ENCODE measurements at places on chromosomes 2 and 18.

DNA sequence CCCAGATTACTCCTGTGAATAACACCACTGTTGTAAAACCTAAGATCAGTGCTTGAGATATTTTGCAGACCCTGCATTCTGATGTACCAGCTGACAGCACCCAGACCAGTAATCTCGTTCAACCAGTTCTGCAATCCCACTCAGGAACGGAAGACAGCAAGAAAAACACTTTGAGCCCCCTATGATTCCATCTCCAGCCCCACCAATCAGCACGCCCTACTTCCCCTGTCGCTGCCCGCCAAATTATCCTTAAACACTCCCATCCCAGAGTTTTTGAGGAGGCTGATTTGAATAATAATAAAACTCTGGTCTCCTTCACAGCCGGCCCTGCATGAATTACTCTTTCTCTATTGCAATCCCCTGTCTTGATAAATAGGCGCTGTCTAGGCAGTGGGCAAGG lies 173.9 kb upstream of the CDH2 start:
- DNase-seq, result no peak

DNA sequence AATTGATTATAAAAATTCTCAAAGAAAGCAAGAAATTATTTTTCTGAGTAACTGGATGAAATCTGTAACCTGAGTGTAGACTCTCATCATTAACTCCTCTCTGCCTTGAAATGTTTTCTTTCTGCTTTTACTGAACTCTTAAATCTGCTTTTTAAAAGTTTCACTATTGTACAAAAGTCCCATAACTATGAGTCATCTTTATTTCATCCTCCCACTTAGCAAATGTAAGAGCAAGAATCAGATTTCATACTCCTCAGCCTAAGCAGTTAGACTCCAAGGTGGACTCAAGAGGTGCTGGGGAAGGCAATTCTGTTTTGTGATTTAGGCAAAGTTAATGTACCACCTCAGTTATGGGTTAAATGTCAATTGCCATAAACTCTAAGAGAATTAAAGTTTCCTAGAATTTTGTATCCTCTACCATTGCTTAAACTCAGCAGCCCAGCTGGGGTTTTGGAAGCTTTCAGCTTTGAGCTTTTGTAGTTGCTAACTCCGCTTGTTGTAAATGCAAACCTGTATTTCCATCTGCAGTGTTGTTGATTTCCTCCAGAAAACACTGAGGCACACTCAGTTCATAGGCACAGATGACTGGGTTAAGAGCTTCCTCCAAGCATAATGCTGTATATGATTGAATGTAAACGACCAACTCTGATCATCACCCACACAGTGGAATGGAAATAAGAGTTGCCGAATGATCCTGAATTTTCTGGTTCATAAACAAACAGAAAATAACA lies 268.8 kb downstream of the ARHGAP15 start:
- no peak for DNase-seq

GRCh38 chr18:22238036-22238435 lies 68.6 kb downstream of the GATA6 start:
- DNase-seq, result no peak

GRCh38 chr2:46555011-46555410 lies 75.6 kb downstream of the TMEM247 start:
- DNase-seq, result no peak

GRCh38 chr2:178264211-178264610 lies 69.9 kb downstream of the OSBPL6 start:
- no peak for DNase-seq

All from anterior cingulate cortex (tissue), 58 donors.